Right lobe of liver (tissue), 6 donors: ENCODE measurements at places on chromosomes 11 and 22.

DNA sequence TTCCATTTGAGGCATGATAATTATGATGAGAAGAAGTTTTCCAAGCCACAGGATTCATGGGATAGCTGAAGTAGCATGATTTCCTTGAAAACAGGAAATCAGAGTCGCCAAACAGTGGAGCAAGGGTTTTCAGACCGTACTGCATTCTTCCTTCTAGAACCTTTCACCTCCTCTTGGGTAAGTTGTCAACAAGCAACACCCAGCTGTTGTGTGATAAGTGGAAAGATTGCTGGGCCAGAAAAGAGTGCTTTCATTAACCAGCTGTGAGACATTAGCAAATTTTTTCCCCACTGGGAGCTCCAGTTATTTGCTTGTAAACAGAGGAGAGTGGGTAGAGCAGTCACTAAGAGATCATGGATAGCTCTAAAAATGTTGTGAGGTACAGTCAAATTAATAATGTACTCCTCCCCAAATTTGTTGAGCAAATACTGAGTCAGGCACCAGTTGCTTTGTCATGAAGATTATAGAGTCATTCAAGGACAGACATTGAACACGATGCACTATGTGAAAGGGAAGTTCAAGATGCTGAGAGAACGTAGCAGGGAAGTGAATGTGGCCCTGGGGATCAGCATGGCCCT lies 11.7 kb upstream of the MPEG1 start:
- H3K4me3 ChIP-seq: no peak overlapping the region
- no peaks in the 10 kb centered on the region for H3K27me3 ChIP-seq
- H3K4me1 ChIP-seq: no peaks in the 10 kb centered on the region
- no peak for DNase-seq
- H3K36me3 ChIP-seq: no peaks in the 10 kb centered on the region

DNA sequence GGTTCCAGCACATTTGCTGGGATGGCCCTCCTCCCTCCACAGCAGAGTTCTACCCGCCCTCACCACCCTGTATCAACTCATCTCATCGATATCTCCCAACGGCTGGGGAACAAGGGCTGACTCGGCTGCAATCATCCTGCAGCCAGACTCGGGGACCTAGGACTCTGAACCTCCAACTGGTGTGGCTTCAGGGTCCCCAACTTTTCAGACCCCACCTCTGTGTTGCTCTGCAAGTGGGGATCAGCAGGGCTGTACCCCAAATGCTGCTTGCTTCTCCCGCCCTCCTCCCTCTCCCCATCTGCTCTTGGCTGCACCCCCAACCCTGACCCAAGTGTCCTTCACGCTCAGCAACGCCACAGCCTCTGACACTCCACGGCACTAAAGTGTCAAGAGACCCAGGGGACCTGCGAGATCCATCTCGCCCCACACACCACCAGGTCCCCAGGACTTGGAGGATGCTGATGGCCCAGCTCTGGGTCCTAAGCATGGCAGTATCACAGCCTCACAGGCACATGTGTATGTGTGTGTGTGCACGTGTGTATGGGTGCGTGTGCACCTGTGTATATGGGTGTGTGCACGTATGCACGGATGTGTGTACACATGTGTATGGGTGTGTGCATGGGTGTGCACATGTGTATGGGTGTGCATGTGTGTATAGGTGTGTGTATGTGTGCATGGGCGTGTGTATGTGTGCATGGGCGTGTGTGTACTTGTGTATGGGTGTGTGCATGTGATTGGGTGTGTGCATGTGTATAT lies 26.4 kb downstream of the KCNQ1 start:
- H3K4me3 ChIP-seq: no peak overlapping the region
- H3K27ac ChIP-seq: no peak overlapping the region
- H3K4me1 ChIP-seq: no peaks in the 10 kb centered on the region
- DNase-seq: no peak
- H3K36me3 ChIP-seq: no peaks in the 10 kb centered on the region

GRCh38 chr22:49790912-49791311 lies 36.8 kb downstream of the BRD1 start:
- H3K4me1 ChIP-seq: peaks cover 7% of the 10 kb centered on the region
- no peaks in the 10 kb centered on the region for H3K27me3 ChIP-seq
- DNase-seq: no peak
- H3K27ac ChIP-seq: no peak overlapping the region
- peaks cover 4% of the 10 kb centered on the region for H3K36me3 ChIP-seq

- no peaks in the 10 kb centered on the region for H3K36me3 ChIP-seq
- no peak for DNase-seq
- H3K27me3 ChIP-seq: no peaks in the 10 kb centered on the region
- no peak overlapping the region for H3K27ac ChIP-seq
- H3K4me3 ChIP-seq: no peak overlapping the region
- peaks cover 10% of the 10 kb centered on the region for H3K4me1 ChIP-seq
Measured at GRCh38 chr22:37368058-37368457, 59.2 kb downstream of the ELFN2 start.

- H3K27me3 ChIP-seq: no peaks in the 10 kb centered on the region
- H3K27ac ChIP-seq: no peak overlapping the region
- DNase-seq: peak; percentile 41
Measured at GRCh38 chr22:48692734-48693376, 1134.8 kb downstream of the BRD1 start.

DNA sequence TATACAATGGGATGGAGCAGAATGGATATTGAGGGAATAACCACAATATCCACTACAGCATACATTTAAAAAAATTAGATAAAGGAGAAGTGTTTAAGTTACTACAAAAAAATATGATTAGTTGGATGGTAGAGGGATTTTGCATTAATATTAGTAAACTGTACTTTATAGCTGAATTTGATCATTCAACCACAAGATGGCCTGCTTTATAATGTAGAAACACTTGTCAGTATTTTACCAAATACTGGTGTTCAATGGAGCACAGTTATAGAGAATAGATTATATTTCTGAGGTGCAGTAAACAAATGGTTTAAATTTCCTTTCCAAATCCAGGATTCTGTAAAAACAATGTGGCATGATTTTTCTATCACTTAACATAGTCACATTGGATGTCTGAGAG lies 818.8 kb upstream of the CHORDC1 start:
- H3K27me3 ChIP-seq: no peaks in the 10 kb centered on the region
- no peaks in the 10 kb centered on the region for H3K36me3 ChIP-seq
- H3K4me3 ChIP-seq: no peak overlapping the region
- no peak overlapping the region for H3K27ac ChIP-seq
- H3K4me1 ChIP-seq: no peaks in the 10 kb centered on the region

GRCh38 chr22:22753526-22754267 lies 109.3 kb downstream of the GGTLC2 start:
- H3K36me3 ChIP-seq: no peaks in the 10 kb centered on the region
- no peak overlapping the region for H3K4me3 ChIP-seq
- no peaks in the 10 kb centered on the region for H3K27me3 ChIP-seq

DNA sequence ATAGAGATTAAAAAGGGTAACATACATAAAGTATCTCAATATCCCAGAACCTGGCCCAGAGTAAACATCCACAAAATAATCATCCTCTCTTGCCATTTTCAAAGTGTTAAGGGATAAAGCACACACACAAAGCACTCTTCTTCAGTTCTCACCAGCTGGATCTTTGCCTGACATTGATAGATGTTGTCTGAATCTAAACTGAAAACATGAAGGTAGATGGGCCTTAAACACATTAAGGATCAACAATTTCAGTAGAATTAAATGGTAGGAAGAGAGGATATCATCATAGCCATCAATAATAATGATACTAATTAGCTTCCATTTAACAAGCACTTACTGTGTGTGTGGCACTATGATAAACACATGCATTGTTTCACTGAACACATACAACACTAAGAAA lies 261.1 kb downstream of the OPCML start:
- H3K27ac ChIP-seq: no peak overlapping the region
- no peaks in the 10 kb centered on the region for H3K36me3 ChIP-seq
- no peak for DNase-seq
- H3K4me1 ChIP-seq: no peaks in the 10 kb centered on the region

DNA sequence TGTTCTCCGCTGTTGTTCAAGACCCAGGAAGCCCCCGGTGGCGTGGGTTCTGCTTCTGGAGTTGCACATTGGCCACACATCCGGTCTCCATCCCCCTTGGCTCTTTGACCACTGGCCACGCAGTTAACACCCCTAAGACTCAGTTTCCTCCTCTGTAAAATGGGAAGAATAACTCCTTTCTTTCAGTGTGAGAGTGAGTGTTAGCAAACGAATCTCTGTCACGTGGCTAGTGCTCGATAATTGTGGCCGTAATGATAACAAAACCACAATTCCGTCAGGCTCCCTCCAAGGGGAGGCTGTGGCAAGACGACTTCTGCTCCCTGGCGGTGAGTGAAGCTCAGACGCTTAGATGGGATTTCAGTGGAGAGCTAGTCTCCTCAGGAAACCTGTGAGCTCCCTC lies 315.2 kb upstream of the B3GAT1 start:
- H3K27me3 ChIP-seq: no peaks in the 10 kb centered on the region
- no peaks in the 10 kb centered on the region for H3K4me1 ChIP-seq
- H3K4me3 ChIP-seq: no peak overlapping the region
- DNase-seq: no peak
- no peak overlapping the region for H3K27ac ChIP-seq
- H3K36me3 ChIP-seq: no peaks in the 10 kb centered on the region

DNA sequence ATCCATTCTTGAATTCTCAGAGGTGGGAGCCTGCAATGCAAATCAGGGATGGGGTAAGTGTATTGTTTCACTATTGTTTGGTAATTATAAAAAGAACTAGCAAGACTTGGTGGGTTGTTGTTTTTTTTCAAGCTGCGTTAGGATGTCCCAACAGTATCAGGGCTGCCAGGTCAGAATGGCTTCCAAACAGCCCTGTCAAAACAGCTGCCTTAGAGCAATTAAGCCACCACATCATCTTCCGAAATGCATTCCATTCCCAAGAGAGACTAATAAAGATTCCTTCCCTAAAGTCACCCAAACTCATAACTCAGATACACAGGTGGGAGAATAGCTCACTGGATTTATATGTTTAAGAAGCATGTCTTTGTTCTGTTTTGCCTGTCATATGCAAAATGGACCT lies 23.5 kb downstream of the BBOX1 start:
- no peaks in the 10 kb centered on the region for H3K4me1 ChIP-seq
- no peak for DNase-seq
- no peaks in the 10 kb centered on the region for H3K36me3 ChIP-seq
- H3K27me3 ChIP-seq: no peaks in the 10 kb centered on the region
- H3K27ac ChIP-seq: no peak overlapping the region
- no peak overlapping the region for H3K4me3 ChIP-seq

GRCh38 chr22:22394591-22394990 lies 114.0 kb downstream of the ZNF280B start:
- H3K4me1 ChIP-seq: no peaks in the 10 kb centered on the region
- no peaks in the 10 kb centered on the region for H3K27me3 ChIP-seq
- DNase-seq: no peak
- no peaks in the 10 kb centered on the region for H3K36me3 ChIP-seq
- no peak overlapping the region for H3K4me3 ChIP-seq
- no peak overlapping the region for H3K27ac ChIP-seq

GRCh38 chr11:61694946-61695706 lies 14.9 kb downstream of the DAGLA start:
- H3K4me3 ChIP-seq: no peak overlapping the region
- H3K36me3 ChIP-seq: no peaks in the 10 kb centered on the region
- H3K27ac ChIP-seq: peak overlapping the region; percentile 50

- no peaks in the 10 kb centered on the region for H3K36me3 ChIP-seq
- no peaks in the 10 kb centered on the region for H3K27me3 ChIP-seq
- DNase-seq: no peak
- H3K4me3 ChIP-seq: no peak overlapping the region
Measured at GRCh38 chr11:68673991-68674390, 10.4 kb upstream of the GAL start.

DNA sequence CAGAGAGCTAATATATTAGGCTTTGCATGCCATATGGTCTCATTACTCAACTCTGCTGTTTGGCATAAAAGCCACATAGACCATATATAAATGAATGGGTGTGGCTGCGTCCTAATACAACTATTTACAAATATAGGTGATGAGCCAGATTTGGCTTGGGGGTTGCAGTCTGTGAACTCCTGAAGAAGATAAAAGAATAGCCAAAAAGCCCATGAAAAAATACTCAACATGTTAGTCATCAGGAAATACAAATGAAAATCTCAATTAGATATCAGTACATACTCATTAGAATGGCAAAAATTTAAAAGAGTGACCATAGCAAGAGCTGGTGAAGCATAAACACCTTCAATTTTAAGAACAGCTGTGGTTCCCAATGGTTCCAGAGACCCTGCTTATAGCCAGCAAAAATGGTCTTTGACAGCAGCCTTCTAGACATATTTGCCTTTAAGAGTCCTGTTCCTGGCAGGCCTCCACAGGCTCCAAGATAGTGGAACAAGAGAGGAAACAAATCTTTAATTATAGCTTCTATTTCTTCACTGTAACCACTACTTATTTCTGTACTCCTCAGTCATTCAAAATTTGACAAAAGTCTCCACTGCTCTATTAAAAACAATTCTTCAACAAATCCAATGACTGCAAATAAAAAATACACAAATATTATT lies 16.1 kb downstream of the C2CD3 start:
- no peak overlapping the region for H3K27ac ChIP-seq
- no peaks in the 10 kb centered on the region for H3K4me1 ChIP-seq
- no peak overlapping the region for H3K4me3 ChIP-seq
- no peaks in the 10 kb centered on the region for H3K36me3 ChIP-seq
- no peak for DNase-seq

- H3K27me3 ChIP-seq: no peaks in the 10 kb centered on the region
- no peaks in the 10 kb centered on the region for H3K36me3 ChIP-seq
- peak; percentile 50 for DNase-seq
- H3K4me3 ChIP-seq: no peak overlapping the region
Measured at GRCh38 chr22:28903080-28903479, 19.7 kb downstream of the ZNRF3 start.

GRCh38 chr11:5275369-5276110 lies 5.8 kb upstream of the HBE1 start:
- no peak for DNase-seq
- no peaks in the 10 kb centered on the region for H3K4me1 ChIP-seq
- no peaks in the 10 kb centered on the region for H3K27me3 ChIP-seq
- no peak overlapping the region for H3K4me3 ChIP-seq
- no peaks in the 10 kb centered on the region for H3K36me3 ChIP-seq

DNA sequence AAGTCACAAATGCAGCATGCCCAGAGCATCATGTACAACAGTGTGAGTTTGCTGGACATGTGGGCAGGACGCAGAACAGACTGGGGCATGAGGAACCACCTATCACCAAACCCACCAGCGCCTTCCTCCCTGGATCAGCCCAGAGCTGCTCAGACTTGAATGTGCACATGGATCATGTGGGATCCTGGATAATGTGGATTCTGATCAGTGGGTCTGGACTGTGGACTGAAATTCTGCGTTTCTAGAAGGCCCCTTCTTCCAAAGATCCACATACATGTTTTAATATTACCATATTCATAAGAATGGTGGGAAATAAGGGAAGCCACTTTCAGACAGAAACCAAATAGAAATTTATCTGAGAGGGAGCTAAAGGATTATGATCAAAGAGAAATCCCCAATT lies 85.6 kb upstream of the VPREB1 start:
- DNase-seq: no peak
- H3K27me3 ChIP-seq: no peaks in the 10 kb centered on the region
- no peaks in the 10 kb centered on the region for H3K4me1 ChIP-seq
- no peak overlapping the region for H3K27ac ChIP-seq
- no peak overlapping the region for H3K4me3 ChIP-seq

- no peak overlapping the region for H3K27ac ChIP-seq
- no peaks in the 10 kb centered on the region for H3K4me1 ChIP-seq
- H3K27me3 ChIP-seq: no peaks in the 10 kb centered on the region
- no peaks in the 10 kb centered on the region for H3K36me3 ChIP-seq
Measured at GRCh38 chr11:60363542-60364470, 14.5 kb upstream of the MS4A7 start.
